ENCODE measurements at places on chromosomes 1 and 21.

GRCh38 chr1:84504580-84505492 lies 1.4 kb upstream of the SPATA1 start:
- no peak for DNase-seq

DNA sequence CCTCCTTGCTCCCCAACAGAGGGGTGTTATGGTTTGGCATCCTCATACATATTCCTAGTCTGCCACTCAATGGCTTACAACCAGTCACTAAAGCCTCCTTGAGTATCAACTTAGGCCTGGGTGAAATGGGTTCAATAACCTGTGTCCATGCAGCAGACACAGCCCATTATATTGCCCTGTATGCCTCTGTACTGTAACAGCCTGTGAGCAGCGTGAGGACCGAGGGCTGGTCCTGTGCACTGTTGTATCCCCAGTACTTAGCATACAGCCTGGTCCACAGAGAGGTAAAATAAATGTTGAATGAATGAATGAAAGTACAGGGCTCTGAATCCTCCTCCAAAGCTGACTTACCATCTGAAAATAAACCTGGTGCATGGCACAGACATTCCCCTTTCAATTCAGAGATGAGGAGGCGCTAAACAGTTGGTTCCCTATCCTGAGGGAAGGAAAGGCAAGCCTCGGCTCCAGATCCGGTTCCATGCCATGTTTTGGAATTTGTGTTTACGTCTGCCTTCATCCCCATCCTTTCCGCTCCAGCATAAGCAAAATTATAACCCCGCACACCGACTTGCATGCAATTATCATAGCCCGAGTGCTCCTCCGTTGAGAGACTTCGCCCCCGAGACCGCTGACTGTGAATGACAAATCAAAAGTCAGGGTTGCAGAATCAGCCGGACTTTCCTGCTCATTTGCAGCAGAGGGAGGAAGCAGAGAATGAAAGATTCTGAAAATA lies 45.0 kb upstream of the DNAJC6 start:
- DNase-seq: no peak

DNA sequence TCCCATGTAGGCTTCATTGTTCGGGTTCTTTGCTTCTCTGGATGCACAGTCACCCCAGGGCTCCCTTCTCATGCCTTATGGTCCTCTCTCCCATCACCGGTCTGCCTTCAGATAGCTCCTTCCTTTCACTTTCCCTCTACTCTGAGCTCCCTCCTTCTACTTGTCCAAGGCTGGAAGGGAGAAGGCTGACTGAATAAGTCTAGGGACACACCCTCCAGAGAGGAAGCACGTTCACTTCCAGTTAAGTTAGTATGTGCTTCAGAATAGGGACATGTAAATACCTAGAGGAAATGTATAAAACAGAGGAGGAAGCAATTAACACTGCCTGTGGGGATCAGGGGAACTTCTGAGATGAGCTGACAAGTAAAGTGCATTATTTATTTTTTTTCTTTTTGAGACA lies 23.5 kb downstream of the CXADR start:
- DNase-seq: no peak

GRCh38 chr1:30242168-30242567 lies 481.2 kb downstream of the MATN1 start:
- no peak for DNase-seq

DNA sequence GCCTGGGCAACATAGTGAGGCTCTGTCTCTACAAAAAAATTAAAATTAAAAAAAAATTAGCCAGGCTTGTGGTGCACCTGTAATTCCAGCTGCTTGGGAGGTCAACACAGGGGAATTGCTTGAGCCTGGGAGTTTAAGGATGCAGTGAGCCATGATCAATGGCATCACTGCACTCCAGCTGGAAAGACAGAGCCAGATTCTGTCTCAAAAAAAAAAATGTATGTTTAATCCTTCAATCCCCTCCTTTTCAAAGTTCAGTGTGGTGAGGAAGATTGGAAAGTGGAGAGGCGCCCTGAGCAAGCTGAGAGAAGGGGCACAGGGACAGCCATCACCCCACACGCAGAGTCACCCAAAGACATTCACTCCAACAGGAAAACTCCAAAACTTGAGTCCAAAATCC lies 97.7 kb upstream of the BACE2 start:
- DNase-seq: no peak

Data from central memory CD8-positive, alpha-beta T cell (primary cell).